ENCODE measurements at places on chromosomes 6 and 20. TPM values are rescaled to one million over a fixed set of nuclear protein-coding genes. Genes with fewer than 3 reads are reported as not detected.

ANKRD66 gene
- not detected for total RNA-seq

TRIM31 gene
- total RNA-seq = not detected

HCK gene
- total RNA-seq = not detected

EMILIN3 gene
- not detected for total RNA-seq

TNFRSF6B gene
- total RNA-seq = 95.5 TPM

ATP6V1G2 gene
- 3.3 TPM for total RNA-seq

ZKSCAN8 gene
- 22.2 TPM for total RNA-seq

CAGE1 gene
- not detected for total RNA-seq

BANF2 gene
- not detected for total RNA-seq

SLC17A4 gene
- not detected for total RNA-seq

PMEPA1 gene
- 20.5 TPM for total RNA-seq

ULBP3 gene
- total RNA-seq = 4.5 TPM
